Stimulated activated CD8-positive, alpha-beta memory T cell treated with anti-CD3 and anti-CD28 coated beads, Interleukin-4, amount 100 ng/mL, for 48 hours (primary cell): ENCODE measurements at places on chromosomes 6 and 20.

- DNase-seq = no peak
These were observed 6.6 kb downstream of the RNASET2 start for GRCh38 chr6:166949528-166950442.

DNA sequence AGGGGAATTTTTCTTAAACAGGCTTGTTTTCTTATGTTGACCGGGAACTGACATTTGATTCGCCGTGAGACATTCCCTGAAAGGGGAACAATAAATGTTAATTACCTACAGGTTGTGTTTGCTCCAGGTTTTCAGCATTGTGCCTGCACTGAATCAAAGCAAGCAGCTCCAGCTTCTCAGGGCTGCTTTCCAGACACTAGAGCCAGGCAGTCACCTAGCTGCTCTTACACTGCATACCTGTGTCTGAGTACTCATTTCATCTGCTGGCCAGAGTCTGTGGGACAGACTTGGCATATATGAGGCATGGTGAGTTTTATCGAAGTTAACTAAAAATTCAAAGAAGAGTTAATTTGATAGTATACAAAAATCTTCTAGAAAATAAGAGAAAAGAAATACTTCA is 951.8 kb upstream of the MAP3K7 start:
- no peak for DNase-seq

DNA sequence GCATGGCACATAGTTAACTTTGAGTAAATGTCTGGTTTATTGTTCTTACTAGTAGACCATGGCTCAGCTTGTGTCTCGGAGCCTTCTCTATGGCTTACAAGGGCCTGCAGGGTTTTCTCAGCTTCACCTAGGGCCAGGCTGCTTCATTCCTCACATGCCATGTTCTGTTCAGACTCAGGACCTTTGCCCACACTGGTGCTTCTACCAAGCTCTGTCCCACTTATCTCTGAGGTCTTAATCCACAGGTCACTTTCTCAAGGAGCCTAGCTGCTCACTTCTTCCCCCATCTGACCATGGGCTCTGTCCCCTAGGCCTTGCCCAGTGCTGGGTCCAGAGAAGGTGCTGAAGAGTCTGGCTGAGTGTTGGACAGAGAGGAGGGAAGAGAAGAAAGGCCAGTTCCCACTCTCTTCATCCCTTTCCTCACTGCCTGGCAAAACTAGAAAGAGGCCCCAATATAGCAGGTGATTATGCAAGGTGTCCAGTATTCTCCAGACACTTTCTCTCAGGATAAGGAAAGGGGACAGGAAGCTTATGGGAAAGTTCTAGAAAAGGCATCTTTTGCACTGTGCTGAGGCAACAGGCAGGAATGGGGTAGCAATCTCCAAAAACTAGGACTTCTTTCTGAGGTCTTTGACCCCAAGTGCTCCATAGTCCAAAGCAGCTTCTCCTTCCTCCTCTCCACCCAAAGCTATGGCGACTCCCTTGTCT is 40.0 kb downstream of the COX4I2 start:
- DNase-seq = no peak

DNA sequence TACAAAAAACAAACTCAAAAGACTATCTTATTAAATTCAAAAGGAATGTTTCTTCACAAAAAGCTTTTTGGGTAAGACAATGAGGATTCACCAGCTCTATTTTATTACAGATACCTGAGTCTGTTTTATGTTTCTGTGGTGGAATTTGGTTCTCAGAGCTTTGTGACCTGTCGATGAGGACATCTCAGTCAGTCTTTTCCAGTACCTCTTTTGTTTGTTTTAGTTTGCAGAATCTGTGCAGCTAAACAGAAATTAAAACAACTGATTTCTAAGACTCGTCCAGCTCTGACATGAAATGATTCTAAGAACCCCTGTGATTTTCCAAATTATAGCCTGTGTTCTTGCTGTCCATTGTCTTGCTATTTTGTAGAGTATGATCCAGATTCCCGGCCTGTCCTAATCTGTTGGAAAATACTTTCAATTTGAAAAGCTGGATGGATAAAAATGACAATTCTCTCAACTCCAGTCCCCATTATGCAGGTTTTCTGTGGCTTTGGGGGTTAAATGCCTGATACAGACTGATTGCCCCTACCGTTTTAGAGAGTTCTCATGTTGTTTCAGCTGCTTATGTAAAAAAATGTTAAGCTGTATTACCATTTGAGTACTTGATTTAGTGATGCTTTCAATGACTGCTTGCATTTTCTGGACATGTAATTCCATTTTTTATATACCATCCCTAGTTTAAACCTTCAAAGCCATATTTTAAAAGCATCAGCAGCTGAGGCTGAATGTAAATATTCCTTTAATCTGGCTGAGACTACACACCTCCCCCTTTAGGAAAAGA is 94.2 kb upstream of the TAB2 start:
- DNase-seq = no peak

- no peak for DNase-seq
These were observed 96.5 kb downstream of the HTR1B start for GRCh38 chr6:77366798-77367197.

GRCh38 chr20:63740627-63741353 is 1.2 kb downstream of the SLC2A4RG start:
- peak; percentile 47 for DNase-seq

- DNase-seq = no peak
These were observed 278.4 kb upstream of the PTCHD4 start for GRCh38 chr6:48389146-48390043.

- no peak for DNase-seq
These were observed 19.4 kb downstream of the SDHAF4 start for GRCh38 chr6:70586114-70586513.
